ENCODE measurements at places on chromosomes 2 and 18. TPM values are rescaled to one million over a fixed set of nuclear protein-coding genes. Genes with fewer than 3 reads are reported as not detected.
A peak's percentile ranks its signal among the peaks of the same experiment; 100 is the strongest.

AMER3 gene
- 3.0 TPM for total RNA-seq

SLC23A3 gene
- 0.39 TPM for total RNA-seq

C1QL2 gene
- total RNA-seq: 1.2 TPM

APCDD1 gene
- total RNA-seq: 12.5 TPM

MTCL1 gene
- 139 TPM for total RNA-seq

PAX3 gene
- total RNA-seq: 4.9 TPM

DNA sequence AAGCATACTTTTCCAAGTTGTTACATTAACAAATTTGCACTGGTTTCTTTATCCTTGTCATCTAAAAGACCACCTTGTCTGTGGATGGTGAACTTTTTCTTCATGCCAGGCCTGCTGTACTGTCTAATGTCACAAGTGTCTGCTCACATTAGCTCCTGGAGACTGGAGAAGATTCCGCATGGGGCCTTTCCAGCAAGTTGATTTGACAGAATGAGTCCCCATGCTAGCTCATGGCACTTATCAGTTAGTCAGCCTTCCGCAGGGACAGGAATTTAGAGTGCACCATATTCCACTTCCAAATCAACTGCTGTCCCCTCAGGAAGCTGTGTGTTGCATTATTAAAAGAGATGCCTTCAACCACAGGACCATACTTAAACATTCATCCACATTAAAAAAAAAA lies 41.4 kb upstream of the LRPPRC start:
- no peaks in the 10 kb centered on the region for H3K4me1 ChIP-seq
- H3K27me3 ChIP-seq: no peaks in the 10 kb centered on the region
- H3K4me3 ChIP-seq: no peak overlapping the region
- DNase-seq: no peak
- H3K27ac ChIP-seq: no peak overlapping the region
- no peaks in the 10 kb centered on the region for H3K36me3 ChIP-seq

- no peaks in the 10 kb centered on the region for H3K27me3 ChIP-seq
- no peaks in the 10 kb centered on the region for H3K4me1 ChIP-seq
- DNase-seq: no peak
- no peak overlapping the region for H3K27ac ChIP-seq
Observed at GRCh38 chr2:16104949-16105668, 164.8 kb downstream of the MYCN start.

- no peaks in the 10 kb centered on the region for H3K27me3 ChIP-seq
- no peaks in the 10 kb centered on the region for H3K36me3 ChIP-seq
- no peak overlapping the region for H3K4me3 ChIP-seq
- DNase-seq: no peak
Observed at GRCh38 chr2:21005111-21005699, 38.7 kb downstream of the APOB start.

- H3K36me3 ChIP-seq: no peaks in the 10 kb centered on the region
- no peaks in the 10 kb centered on the region for H3K27me3 ChIP-seq
- DNase-seq: no peak
- peaks cover 8% of the 10 kb centered on the region for H3K4me1 ChIP-seq
- H3K27ac ChIP-seq: no peak overlapping the region
- H3K4me3 ChIP-seq: no peak overlapping the region
Observed at GRCh38 chr2:74828543-74828942, 5.4 kb upstream of the HK2 start.

DNA sequence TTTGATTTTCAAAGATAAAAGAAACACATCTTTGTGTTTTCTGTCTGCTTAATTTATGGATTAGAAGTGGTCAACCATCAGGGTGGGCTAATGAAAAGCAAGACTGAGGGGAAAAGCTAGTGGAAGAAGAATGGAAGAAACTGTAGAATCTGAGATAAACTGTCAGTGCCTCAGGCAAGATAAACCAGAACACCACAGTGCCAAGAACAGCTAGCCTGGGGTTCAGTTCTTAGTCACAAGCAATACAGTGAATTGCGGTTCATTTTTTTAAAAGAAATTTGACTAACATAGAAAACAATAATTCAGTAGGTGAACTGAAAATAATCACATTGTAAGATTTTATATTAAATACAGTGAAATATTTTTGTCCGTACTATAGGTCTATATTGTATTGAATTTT lies 22.0 kb upstream of the LNPK start:
- no peaks in the 10 kb centered on the region for H3K36me3 ChIP-seq
- DNase-seq: no peak
- H3K27me3 ChIP-seq: no peaks in the 10 kb centered on the region
- no peaks in the 10 kb centered on the region for H3K4me1 ChIP-seq
- H3K27ac ChIP-seq: no peak overlapping the region

DNA sequence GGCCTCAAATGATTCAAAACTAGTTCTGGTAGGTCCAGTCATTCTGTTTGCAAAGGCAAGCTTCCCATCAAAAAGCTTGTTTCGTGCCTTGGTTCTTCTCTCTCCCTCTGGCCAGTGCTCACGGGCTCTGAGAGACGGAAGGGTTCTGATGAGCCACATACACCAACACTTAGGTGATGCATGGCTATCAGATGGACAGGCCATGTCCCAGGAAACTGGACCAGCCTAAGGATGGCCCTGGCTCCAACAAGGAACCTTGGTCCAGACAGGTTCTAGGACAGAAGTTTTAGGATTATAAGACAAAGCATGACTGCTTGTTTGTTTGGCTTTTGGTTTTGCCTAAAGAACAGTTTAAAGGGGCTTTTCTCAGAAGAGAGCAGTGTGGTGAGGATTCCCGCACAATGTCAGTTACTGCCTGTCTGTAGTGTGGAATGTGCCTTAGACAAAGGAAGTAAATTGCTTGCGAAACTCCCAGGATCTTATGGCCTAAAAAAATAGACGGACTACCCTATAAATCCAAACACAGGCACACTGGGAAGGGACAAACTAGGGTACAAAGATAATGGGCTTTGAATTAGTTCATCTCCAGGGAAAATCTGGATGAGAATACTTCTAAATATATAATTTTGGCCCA lies 10.3 kb downstream of the CYP1B1 start:
- no peaks in the 10 kb centered on the region for H3K4me1 ChIP-seq
- H3K27me3 ChIP-seq: no peaks in the 10 kb centered on the region
- H3K27ac ChIP-seq: peak overlapping the region; percentile 66
- DNase-seq: no peak
- no peak overlapping the region for H3K4me3 ChIP-seq

DNA sequence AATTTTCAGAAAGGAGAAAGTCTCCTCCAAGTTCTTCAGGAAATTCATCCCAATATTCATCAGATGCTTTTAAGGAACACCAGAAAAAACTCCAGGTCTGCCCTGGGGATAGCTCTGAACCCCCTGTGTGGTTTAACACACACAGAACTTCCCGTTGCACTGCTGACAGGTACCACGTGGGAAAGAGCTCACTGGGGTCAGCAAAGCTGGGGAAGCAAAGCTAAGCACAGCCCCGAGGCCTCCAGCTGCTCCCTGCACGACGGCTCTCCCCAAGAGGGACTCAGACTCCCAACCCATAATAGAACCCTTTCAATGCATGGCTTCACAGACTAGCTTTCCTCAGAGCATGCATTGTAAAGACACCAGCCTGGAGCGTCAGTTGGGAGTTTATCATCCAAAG lies 28.0 kb downstream of the ADI1 start:
- H3K27ac ChIP-seq: no peak overlapping the region
- no peak overlapping the region for H3K4me3 ChIP-seq
- no peaks in the 10 kb centered on the region for H3K27me3 ChIP-seq

- no peaks in the 10 kb centered on the region for H3K36me3 ChIP-seq
- no peak overlapping the region for H3K4me3 ChIP-seq
- no peaks in the 10 kb centered on the region for H3K27me3 ChIP-seq
- no peaks in the 10 kb centered on the region for H3K4me1 ChIP-seq
- no peak overlapping the region for H3K27ac ChIP-seq
- peak; percentile 12 for DNase-seq
Observed at GRCh38 chr18:79765491-79766245, 32.1 kb upstream of the KCNG2 start.

GRCh38 chr18:69916412-69916811 lies 31.3 kb downstream of the CD226 start:
- no peaks in the 10 kb centered on the region for H3K36me3 ChIP-seq
- DNase-seq: no peak
- H3K27me3 ChIP-seq: no peaks in the 10 kb centered on the region
- no peak overlapping the region for H3K27ac ChIP-seq
- no peak overlapping the region for H3K4me3 ChIP-seq

GRCh38 chr2:52698408-52698807 lies 1069.2 kb upstream of the CHAC2 start:
- no peak overlapping the region for H3K4me3 ChIP-seq
- H3K36me3 ChIP-seq: no peaks in the 10 kb centered on the region
- no peaks in the 10 kb centered on the region for H3K27me3 ChIP-seq
- H3K4me1 ChIP-seq: no peaks in the 10 kb centered on the region
- H3K27ac ChIP-seq: no peak overlapping the region

DNA sequence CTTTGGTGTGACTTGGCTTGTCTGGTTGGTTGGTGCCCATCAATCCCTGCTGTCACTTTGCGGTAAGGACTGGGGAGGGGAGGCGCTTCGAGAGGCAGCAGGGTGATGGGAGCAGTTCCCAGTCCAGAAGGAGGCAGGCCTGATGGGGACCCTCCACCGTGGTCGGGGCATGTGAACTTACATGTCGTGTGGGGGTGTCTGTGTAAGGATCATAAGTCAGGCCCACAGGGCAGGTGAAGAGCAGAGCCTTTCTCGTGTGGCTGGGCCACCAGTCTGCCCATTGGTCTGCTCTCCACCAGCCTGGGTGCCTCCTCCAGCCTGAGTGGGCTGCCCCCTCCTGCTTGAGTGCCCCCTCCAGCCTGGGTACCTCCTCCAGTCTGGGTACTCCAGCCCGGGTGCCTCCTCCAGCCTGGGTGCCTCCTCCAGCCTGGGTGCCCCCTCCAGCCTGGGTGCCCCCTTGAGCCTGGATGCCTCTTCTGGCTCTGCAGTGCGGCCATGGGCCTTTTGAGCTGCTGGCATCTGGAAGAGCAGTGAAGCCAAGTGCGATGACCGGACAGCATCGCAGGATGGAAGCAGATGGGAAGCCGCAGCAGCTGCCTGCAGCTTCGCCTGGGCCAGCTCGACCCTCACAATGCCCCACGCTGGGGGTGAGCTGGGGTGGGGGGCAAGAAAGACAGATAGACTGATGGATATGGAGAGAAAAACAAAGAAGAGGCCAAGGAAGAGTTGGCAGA lies 25.0 kb downstream of the ATOH8 start:
- H3K27me3 ChIP-seq: no peaks in the 10 kb centered on the region
- H3K4me3 ChIP-seq: no peak overlapping the region
- no peak overlapping the region for H3K27ac ChIP-seq
- no peak for DNase-seq

DNA sequence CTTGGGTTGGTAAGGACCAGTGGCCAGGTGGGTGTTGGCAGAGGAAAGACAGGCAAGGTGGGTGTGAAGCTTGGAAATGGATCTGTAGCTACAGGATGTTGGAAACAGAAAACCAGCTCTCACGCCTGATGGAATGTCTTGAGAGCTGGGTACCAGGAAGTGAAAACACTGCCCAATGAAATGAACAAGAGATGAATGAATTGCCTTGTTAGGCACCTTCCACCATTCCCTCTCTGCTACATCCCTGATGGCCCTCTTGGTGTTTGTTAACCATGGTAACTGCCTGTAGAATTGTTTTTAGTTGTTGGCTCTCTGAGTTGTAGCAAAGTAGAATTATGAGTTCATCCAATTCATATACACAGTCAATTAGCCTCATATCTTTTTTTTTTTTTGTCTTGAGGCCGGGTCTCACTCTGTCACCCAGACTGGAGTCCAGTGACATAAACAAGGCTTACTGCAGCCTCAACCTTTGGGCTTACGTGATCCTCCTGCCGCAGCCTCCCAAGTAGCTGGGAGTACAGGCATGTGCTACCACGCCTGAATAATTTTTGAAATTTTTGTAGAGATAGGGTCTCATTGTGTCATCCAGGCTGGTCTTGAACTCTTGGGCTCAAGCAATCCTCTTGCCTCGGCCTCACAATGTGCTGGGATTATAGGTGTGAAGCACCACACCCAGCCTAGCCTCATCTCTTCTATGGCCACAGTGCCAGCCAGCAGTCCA lies 9.5 kb downstream of the KCMF1 start:
- DNase-seq: no peak
- H3K27ac ChIP-seq: no peak overlapping the region
- H3K36me3 ChIP-seq: no peaks in the 10 kb centered on the region

GRCh38 chr2:36770542-36771287 lies 74.2 kb downstream of the VIT start:
- no peak overlapping the region for H3K4me3 ChIP-seq
- H3K27ac ChIP-seq: no peak overlapping the region
- DNase-seq: peak; percentile 56

DNA sequence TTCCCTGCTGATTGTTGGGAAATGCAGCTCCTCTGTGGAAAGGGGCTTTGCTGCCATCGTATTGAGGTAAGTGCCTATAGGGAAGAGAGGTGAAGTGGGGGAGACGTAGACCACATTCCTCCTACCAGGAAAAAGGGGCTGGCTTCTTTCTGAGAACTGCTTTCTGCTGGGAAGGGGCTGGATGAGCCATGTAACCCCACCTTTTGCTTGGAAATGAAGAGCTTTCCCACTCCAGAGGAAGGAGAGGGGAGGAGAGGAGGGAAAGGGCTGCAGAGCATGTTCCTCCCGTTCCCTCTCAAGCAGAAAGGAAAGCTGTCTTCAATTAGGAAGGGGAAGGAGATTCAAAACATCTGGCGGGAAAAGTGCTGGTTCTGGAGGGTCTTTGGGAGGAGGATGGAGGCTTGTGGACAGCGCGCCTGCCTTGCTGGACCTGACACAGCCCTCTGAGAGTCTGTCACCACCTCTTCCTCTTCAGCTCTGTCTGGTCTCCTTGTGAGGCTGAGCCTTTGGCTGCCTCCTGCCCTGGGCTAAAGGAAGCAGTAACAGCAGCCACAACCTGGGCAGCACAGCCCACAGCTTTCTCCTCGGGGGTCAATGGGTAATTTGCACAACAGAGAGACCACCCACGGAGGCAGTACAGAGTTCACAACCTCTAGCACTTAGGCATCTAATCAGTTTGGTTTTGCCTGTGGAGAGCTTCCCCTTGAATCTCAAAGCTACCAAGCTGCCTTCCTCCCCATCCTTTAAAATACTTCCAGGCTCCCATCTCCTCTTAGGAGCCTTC lies 410.0 kb upstream of the TNP1 start:
- no peak for DNase-seq
- no peak overlapping the region for H3K4me3 ChIP-seq
- peaks cover 3% of the 10 kb centered on the region for H3K4me1 ChIP-seq
- H3K36me3 ChIP-seq: no peaks in the 10 kb centered on the region
- H3K27ac ChIP-seq: no peak overlapping the region
- H3K27me3 ChIP-seq: no peaks in the 10 kb centered on the region

DNA sequence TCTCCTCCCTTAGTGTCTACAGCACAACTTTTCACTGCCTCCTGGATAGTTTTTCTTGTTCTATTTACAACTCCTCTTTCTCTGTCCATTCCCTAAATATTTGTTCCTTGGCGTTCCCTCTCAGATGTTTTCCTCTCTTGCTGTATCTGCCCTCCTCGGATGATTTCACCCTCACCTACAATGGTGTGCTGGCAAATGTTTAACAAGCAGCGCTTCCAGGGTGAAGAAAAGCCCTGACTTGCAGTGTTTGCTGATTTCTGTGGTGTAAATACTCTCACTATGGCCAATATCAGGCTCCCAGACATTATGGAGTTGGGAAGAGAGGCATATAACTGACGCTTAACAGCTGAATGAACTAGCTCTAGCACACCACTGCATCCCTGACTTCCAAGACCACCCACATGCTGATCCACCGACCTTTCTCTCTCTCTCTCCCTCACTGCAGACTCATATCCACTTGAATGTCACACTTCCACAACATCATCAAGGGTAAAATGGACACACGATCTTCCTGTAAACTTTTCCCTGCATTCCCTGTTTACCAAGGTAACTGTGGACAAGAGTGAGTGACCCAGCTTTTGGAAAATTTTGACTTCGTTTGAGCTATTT lies 31.5 kb upstream of the SPTBN1 start:
- no peak for DNase-seq
- H3K4me3 ChIP-seq: no peak overlapping the region
- H3K27me3 ChIP-seq: no peaks in the 10 kb centered on the region
- no peak overlapping the region for H3K27ac ChIP-seq
- H3K4me1 ChIP-seq: peaks cover 25% of the 10 kb centered on the region
